Activated CD8-positive, alpha-beta memory T cell treated with anti-CD3 and anti-CD28 coated beads for 24 hours (primary cell): ENCODE measurements at places on chromosomes 4 and X.

GRCh38 chr4:3215256-3215655 is 33.7 kb upstream of the MSANTD1 start:
- DNase-seq = no peak

DNA sequence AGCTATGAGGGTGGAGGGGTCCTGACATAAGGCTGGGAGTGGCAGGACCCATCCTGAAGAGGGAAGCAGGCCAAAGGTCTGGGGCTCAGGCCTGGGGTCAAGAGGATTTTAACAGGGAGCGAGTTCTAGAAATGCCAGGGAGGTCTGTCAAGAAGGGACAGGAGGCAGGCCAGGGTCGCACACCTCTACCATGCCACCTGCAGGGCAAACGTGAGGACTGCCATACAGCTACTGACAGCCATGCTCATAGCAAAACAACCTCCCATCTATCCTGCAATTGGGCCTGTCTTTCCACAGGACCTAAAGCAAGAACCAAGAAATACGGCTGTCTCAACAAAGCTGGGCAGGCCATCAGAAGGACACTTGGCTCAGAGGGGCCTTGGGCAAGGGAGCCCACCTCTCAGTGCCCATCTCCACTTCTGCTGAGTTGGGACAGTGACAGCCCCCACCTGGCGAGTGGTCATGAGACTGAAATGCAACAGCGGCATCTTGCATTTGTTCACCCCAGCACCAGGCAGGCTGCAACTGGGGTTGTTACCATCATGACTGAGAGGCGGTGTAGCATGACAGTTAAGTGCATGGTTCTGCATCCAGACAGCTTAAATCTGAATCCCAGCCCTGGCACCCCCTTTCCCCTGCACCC is 92.7 kb downstream of the WFS1 start:
- no peak for DNase-seq

- no peak for DNase-seq
These were observed 6.4 kb upstream of the ANTXR2 start for GRCh38 chr4:80079255-80079923.

DNA sequence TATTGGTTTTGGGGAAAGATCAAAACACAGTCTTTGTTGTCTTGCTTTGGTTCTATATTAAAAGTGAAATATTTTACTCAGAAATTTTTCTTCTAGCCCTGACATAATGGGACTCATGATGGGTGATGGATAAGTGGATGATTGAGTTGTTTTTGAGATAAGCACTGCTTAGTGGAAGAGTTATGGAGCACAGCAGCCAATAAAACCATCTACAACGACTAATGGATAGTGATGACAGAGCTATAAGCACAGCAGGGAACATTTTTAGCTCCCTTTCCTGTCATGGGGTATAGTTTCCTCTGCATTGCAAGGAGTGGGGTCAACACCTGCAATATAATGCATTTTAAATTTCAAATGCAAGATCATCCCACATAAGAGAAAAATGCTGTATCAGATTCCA is 812.4 kb downstream of the STPG2 start:
- no peak for DNase-seq

GRCh38 chr4:157527954-157528353 is 307.4 kb downstream of the GRIA2 start:
- no peak for DNase-seq

DNA sequence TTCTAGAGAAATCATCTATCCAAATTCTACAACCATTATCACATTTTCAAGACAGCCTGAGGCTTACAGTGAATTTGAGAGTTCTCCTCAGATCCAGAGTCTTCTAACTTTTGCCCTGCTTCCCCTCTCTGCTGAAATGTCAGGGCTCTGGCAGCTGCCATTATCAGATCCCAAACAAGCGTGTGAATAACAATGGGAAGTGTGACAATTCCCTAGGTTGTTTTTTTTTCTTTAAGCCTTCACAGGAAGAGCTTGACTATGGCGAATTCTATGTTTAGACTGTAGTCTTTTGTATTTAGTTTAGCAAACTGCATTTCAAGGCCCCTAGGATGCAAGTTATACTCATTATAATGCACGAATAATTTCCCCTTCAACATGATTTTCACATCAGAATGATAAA is 61.3 kb upstream of the KDR start:
- no peak for DNase-seq
